Stimulated activated CD8-positive, alpha-beta memory T cell treated with anti-CD3 and anti-CD28 coated beads, Interleukin-15, amount 100 ng/mL, for 1 hour (primary cell): ENCODE measurements at places on chromosomes 6 and 20.

- DNase-seq = no peak
Observed at GRCh38 chr20:62297449-62298227, 5.2 kb upstream of the ADRM1 start.

DNA sequence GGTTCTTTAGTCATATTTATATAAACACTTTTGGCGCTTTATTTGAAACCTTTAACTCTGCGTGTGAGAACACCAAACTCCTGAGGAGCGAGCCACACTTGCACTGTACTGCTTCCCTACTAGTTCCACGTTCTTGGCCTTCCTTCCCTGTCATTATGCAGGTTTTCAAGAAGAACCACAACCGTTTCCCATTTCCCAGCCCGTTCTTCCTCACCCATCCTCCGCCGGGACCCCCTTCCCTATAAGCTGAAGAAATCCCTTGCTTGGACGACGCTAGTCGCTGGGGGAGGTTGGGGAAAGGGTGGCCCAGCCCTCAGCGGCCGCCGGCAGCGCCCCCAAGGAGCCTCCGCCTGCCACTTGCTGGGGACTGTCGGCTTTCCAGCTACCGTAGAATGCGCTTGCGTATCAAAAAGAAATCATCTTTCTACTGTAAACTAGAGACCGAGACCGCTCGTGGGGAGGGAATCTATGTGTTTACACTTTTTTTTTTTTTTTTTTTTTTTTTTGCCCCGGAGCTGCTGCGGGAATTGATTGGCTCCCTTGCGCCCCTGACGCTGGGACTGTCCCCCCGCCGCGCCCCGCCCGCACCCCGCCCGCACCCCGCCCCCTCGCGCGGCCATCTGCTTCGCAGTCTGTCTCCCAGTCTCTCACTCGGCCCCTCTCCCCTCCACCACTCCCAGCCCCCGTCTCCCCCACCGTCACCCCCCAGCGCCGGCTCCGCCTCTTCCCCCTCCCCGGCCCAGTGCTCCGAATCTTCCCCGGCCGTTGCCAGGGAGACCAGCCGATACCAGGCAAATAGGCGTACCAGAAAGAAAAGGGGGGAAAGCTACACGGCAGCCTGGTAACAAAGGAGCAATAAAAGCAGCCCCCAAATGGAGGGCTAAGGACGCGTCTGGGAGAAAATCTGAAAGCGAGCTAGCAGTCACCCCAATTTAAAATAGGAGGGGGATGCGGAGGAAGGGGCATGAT, 2.3 kb upstream of the MARCKS start:
- DNase-seq = no peak

DNA sequence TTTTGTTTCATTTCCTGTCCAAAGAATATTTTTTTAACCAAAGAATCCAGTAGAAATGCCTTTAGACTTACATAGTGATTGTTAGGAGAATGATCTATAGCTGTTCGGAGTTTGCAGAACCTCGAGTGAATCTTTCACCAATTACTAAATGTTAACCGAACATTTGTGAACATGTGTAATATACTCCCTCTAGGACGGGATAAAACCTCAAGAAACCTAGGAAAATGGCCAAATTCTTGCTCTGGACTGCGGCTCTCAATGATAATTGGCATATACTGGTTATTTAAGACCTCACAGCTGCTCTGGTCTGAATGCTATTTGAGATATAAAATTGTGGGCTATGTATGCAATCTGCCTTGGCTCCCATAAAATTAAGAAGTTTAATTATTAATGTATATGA, 137.1 kb downstream of the PACRG start:
- no peak for DNase-seq

GRCh38 chr20:32564921-32565734, 20.0 kb downstream of the NOL4L start:
- DNase-seq = no peak

GRCh38 chr6:151379933-151380847, 11.2 kb downstream of the ZBTB2 start:
- DNase-seq = no peak

GRCh38 chr6:49453221-49453620, 9.8 kb downstream of the MMUT start:
- no peak for DNase-seq

DNA sequence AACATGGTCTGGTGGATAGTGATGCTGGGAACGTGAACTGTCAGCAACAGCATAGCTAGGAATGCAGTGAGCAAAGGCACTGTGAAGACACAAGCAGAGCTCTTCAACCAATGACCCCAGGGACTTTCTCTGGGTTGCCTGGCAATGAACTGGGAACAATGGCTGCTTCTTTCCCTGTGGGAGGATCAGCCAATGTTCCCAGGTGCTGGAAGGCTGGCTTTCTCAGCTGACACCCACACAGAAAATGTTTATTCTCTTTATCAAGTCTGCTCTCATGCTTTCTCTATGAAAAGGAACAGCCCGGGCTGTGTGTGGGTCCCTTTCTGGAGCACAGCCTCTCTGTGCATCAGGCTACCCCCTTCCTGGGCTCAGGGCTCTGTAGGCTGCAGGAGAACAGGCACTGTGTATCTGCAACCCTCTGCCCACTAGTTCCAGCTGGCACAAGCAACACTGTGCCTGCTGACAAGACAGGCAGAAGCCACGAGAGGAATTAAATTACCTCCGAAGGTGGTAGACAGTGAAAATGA, 54.2 kb downstream of the HFE start:
- DNase-seq = no peak

DNA sequence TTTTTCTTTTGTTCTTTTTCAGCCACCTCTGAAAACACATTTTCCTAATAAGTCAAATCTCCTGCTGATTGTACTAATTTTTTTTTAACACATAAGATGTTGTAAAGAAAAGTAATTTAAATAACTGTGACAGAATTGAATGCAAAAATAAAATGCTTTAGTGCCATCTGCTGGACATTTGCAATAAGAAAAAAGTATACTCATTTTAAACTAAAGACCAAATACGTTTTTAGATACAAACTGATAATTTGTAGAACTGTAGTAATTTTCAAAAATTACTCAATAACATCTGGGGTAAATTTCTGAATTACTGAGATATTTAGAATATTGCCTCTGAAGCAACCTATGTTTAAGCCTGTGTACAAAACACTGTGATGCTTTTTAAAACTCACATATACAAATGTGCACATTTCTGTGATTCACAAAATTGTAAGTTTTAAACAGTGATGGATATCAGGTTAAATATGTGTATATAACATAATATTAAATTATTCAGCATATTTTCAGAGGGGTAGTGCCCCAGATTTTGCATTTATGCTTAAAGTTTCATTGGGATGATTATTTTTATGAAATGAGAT, 198.7 kb downstream of the RIMS1 start:
- DNase-seq = no peak

GRCh38 chr6:6584310-6585002, 4.1 kb upstream of the LY86 start:
- DNase-seq = no peak

GRCh38 chr6:150632785-150633485, 33.2 kb downstream of the PLEKHG1 start:
- no peak for DNase-seq

- DNase-seq = no peak
Observed at GRCh38 chr6:46323312-46323965, 152.7 kb upstream of the ENPP5 start.

DNA sequence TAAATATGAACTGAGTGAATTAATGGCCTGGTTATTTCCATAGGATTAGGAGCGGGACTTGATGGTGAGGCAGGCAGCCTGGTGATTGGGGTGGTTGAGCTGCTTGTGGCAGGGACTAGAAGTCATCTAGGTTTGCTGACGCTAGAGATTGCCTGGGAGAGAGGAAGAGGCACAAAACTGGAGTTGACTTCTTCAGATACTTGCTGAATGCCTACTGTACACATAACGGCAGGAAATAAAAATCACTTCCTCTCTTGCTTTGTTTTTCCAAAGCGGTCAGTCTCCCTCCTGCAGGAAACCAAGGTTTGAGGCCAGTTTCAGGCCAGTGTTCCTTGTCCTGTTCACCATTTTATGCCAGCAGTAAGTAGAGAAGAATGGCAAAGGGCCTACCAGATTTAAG, 36.7 kb upstream of the MYLIP start:
- DNase-seq = no peak

GRCh38 chr6:144602523-144603180, 317.5 kb downstream of the UTRN start:
- DNase-seq = no peak

DNA sequence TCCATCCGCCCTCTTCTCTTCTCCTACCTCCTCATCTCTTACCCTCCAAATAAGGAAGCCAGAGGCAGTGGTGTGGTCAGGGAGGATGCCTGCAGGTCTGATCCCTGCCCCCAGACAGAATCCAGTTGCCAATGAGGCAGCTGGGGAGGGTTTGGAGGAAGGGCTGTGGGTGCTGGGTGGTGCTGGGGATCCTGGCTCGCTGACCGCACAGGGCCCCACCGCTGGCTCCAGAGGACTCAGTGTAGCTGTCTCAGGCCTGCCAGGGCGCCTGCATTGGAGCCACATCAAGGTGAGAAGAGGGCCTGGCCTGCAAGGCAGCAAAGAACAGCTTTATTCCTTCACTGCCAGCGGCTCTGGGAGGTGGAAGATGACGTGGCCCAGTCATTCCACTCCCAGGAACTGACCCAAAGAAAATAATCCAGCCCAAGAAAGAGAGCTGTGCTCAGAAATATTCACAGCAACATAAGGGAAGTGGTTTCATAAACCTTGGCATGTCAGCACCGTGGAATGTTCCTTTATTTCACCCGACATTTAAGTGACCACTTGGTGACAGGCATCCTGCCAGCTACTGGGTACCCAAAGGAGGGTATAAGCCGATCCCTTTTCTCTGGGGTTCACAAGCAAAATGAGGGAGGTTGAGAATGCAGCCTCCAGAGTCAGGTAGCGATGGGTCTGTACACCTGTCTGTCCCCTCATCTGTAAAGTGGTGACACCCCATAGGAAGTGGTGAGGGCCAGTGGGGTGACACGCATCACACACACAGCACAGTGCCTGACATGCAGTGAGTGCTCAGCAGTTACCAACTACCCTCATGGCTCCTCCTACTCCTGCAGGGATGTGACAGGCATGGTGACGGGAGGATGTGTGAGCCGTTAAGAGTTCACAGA, 125.1 kb downstream of the SNX5 start:
- DNase-seq = no peak

- no peak for DNase-seq
Observed at GRCh38 chr20:62357187-62357667, 9.9 kb downstream of the LAMA5 start.

GRCh38 chr6:42911171-42912021, 4.5 kb upstream of the PTCRA start:
- no peak for DNase-seq

DNA sequence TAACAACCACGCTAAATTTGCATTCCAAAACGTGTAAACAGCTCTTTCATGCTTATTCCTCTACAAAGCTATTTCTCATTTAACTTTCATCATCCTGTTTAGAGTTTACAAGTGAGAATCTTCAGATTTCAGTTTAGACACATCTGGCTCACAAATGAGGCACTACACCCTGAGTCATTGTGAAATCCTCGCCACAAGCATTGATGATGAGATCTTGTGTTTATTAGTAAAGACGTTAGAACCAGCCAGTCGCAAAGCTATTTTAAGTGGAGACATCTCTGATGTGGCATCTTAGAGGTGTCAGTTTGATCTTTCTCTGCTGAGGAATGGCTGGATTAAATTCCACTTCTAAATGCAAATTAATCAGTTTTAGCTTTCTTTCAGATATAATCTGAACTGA, 8.3 kb upstream of the ISM1 start:
- DNase-seq = no peak
